ENCODE measurements at places on chromosomes 7 and 10.

- DNase-seq = no peak
Measured at GRCh38 chr7:43044511-43044910, 67.9 kb upstream of the HECW1 start.

- DNase-seq = peak; percentile 17
Measured at GRCh38 chr7:81457852-81458522, 311.9 kb downstream of the HGF start.

DNA sequence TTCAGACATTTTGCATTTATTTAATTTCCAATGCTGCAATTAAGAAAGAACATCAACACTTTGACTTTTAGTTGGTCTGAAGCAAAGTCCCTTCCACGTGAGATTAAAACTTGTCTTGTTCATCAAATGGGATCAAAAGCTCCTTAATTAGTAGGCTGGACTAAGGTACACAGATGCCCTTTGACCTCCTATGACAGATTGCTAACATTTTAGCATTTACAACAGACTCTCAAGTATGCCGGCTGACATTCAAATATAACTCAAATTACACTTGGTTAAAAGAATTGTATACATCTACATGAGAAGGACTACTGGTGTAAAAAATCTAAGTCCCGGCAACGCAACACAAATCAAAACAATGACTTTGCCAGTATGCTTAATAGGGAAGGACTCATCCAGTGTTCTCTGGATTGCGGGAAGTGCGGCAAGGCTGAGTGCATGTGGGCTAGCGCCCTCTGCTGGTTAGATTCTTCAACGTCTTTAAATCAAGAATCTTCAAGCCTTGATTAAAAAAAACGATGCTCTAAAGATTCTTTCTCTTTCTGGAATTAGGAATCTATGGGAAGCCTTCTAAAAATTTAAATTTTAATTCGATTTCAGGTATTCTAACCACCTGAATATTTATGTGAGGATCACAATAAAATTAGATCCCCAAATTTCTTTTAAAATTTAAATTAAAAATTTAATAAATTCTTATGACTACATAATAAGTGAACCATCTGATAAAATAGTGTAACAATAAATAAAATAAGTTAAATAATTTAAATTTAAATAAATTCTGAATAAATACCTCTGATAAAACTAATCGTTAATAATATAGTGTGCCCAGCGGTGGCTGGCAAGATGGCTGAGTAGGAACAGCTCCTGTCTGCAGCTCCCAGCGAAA is 444.7 kb downstream of the DGKB start:
- no peak for DNase-seq

GRCh38 chr7:30023524-30023923 is 3.0 kb downstream of the FKBP14 start:
- no peak for DNase-seq

DNA sequence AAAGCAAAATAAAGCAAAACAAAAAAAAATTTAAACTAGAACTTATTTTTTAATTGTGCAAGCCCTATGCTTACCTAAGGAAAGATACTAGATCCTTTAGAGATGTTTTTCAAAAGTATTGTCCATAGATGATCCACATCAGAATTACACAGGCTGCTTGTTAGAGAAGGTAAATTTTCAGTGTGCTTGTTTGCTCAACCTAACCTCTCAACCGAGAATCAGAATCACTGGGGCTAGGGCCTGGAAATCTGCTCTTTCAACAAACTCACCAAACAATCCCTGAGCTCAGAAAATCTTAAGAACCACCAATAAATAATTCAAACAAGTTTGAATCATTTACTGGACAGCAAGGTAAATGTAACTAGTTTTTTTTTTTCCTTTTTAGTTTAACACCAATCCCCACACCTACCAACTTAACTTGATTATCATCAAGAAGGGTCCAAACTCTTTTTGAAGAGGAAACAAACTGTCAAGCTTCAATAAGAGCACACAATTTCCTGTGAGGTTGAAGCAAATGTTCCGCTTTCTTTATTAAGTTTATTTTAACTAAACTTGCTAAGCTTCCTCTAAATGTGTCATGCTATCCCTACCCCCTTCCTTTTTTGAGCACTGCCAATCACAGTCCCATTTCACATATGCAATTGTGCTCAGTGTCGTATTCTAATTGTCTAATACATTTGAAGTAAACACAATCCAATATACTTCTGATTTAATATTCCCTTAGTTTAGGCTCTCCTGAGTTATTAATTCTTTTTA is 7.4 kb upstream of the TSPAN33 start:
- no peak for DNase-seq

GRCh38 chr7:115694424-115694823 is 336.1 kb downstream of the TFEC start:
- DNase-seq = no peak

- DNase-seq = no peak
Measured at GRCh38 chr10:34580643-34581042, 234.5 kb downstream of the PARD3 start.

- DNase-seq = no peak
Measured at GRCh38 chr10:108097258-108097657, 932.8 kb upstream of the SORCS1 start.

DNA sequence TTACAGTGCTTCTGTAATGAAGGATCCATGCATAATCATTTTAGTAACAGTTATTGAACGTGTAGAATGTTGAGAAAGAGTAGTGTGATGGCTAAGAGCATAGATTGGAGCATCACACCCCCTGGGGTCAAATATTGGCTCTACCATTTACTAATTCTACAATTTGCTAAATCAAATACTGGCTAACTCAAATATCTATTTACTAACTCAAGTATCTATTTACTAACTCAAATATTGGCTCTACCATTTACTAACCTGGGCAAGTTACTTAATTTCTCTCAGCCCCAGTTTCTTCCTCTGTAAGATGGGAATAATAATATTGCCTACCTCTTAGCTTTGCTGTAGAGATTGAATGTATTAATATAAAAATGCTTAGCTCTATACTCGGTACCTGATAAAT is 64.0 kb downstream of the CDK14 start:
- DNase-seq = no peak

DNA sequence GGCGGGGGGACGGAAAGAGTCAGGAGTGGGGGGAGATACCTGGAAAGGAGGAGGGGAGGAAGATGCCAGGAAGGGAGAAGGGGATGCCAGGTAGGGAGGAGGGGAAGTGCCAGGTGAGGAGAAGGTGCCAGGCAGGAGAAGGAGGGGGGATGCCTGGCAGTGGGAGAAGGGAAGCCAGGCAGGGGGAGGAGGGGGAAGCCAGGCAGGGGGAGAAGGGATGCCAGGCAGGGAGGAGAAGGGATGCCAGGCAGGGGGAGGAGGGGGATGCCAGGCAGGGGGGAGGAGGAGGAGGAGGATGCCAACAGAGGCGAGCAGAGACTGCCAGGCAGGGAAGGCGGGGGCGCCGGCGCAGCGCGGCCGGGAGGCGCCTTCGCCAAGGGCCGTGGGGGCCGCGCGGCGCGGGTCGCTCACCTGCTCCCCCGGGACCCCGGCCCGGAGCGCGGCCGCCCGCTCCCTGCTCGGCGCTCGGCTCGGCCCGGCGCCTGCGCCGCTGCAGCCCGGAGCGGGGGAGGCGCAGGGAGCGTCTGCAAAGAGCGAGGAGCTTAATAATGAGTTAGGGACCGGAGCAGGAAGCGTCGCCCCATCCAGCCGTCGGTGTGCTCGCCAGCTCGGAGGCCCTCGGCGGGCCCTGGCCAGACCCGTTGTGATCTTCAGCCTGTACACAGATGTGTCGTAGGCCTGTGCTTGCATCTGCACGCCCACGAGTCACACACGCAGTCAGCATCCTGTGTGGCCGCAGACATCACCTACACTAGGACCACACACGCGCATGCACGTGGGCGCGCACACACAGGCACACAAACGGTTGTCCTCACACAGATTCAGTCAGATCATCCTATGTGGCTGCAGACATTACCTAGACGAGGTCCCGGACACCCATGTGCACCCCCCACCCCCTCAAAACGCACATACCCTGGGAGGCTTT is 28.4 kb upstream of the SMARCD3 start:
- no peak for DNase-seq

DNA sequence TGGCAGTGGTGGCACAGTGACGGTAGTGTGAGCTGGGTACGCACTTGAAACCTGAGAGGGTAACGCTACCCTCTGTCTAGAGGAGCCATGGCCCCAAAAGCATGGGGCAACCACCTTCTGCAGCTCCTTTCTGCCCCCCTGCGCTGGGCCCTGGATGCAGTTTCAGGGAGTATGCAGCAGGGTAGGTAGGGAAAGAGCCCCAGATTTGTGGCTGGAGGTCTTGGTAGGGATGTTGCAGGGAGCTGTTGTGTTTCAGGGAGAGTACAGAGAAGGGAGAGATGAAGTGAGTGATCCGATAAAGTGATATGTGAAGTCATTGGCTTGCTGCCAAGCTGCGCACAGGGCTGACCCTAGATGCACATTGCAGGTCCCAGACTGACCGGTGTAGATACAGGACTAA is 2.7 kb upstream of the PGAM2 start:
- no peak for DNase-seq

DNA sequence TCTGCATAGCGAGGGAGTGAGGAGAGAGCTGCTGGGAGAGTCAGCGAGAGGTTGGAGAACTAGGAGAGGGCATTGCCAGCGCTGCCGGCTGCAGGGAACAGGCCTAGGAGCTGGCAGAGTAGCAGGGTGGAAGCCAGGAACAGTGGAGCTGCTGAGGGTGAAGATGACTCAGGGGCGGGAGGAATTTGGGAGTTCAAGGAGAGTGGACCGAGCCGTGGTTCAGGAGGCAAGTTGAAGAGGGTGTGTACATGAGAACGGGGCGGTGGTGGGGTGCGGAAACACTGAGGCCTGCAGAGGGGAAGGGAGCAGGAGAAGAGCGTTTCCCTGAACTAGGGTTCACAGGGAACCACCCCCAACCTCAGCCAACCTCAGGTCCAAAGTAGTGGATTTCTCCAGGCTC is 31.5 kb downstream of the HIF1AN start:
- no peak for DNase-seq

GRCh38 chr7:158572000-158572828 is 15.4 kb downstream of the PTPRN2 start:
- DNase-seq = no peak

GRCh38 chr10:75531571-75532031 is 100.2 kb downstream of the LRMDA start:
- DNase-seq = no peak

- DNase-seq = no peak
Measured at GRCh38 chr10:13857451-13857850, 270.7 kb downstream of the PRPF18 start.

GRCh38 chr10:49616421-49617101 is 2.7 kb downstream of the CHAT start:
- DNase-seq = no peak

GRCh38 chr10:100728928-100729861 is 16.2 kb upstream of the PAX2 start:
- DNase-seq = no peak

GRCh38 chr7:105691680-105692564 is 110.6 kb upstream of the EFCAB10 start:
- peak; percentile 36 for DNase-seq

GRCh38 chr10:68787813-68788212 is 39.5 kb upstream of the STOX1 start:
- DNase-seq = no peak

GRCh38 chr10:80408242-80409101 is at the start of gene PRXL2A:
Gene PRXL2A, plus strand, starts transcription at chr10:80408551. Its CDS starts 11,917 bp downstream, at chr10:80420468.
- peak; percentile 27 for DNase-seq

DNA sequence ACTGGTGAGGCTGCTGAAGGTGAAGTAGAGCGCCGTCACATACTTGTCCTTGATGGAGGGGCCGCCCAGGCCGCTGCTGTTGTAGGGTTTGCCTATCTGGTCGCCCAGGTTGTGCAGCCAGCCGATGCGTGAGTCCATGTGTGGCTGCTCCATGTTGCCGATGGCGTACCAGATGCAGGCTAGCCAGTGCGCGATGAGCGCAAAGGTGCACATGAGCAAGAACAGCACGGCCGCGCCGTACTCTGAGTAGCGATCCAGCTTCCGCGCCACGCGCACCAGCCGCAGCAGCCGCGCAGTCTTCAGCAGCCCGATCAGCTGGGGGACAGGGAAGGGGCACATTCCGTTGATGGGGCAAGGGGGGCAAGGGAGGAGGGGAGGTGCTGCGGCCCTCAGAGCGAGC is 26.6 kb downstream of the KCNH2 start:
- no peak for DNase-seq

GRCh38 chr10:666237-667012 is 23.0 kb downstream of the DIP2C start:
- DNase-seq = no peak

GRCh38 chr7:100509231-100509630 is 25.5 kb downstream of the NYAP1 start:
- peak; percentile 39 for DNase-seq

GRCh38 chr7:148733496-148733895 is 34.8 kb downstream of the CUL1 start:
- DNase-seq = no peak

GRCh38 chr10:10777279-10777678 is 240.4 kb upstream of the CELF2 start:
- DNase-seq = no peak

- DNase-seq = no peak
Measured at GRCh38 chr10:132282667-132283603, 24.8 kb downstream of the STK32C start.

GRCh38 chr7:119562839-119563238 is 710.1 kb upstream of the KCND2 start:
- no peak for DNase-seq

GRCh38 chr7:107725138-107725740 is 18.7 kb upstream of the CBLL1 start:
- no peak for DNase-seq

- no peak for DNase-seq
Measured at GRCh38 chr7:2972835-2973161, 70.9 kb downstream of the CARD11 start.

DNA sequence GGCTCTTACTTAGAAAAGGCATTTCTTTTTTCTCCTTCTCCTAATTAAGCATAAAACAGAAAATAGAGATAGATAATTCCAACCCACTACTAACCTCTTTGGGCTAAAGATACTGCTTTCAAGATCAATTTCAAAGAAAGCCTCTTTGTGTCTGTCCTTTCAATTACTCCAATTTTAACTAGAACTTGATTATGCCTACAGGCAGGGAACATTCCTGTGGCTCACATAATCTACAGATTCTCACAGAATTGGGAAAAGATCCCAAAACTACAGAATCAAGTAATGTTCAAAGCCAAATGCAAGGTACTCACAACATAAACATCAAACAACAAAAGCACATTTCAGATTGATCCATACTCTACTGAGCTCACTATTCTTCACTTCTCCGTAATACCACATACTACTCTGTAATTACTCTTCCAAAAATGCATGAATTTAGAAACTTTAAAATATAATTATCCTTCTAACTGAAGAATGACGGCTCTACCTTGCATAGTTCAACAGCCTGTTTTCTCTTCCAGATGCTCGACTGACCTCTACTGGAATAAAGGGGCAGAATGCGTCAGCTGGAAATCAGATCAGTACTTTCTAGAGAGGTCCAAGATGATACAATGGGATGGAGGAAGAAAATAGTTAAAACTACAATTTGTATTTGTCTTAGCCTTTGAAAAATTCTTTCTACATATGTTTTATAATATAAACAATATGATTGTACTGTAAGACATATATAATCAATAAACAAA is 3.9 kb downstream of the MTERF1 start:
- DNase-seq = no peak

GRCh38 chr7:100469227-100470044 is 5.4 kb upstream of the SPACDR start:
- peak; percentile 42 for DNase-seq

Data from DMS79 (cell line).